ENCODE measurements at places on chromosomes 3 and 15.

GRCh38 chr3:18124501-18124900, 300.6 kb downstream of the SATB1 start:
- H3K27me3 ChIP-seq, result no peaks in the 10 kb centered on the region
- H3K4me1 ChIP-seq, result peaks cover 21% of the 10 kb centered on the region
- no peaks in the 10 kb centered on the region for H3K36me3 ChIP-seq
- H3K4me3 ChIP-seq, result no peak overlapping the region
- no peak overlapping the region for H3K27ac ChIP-seq

GRCh38 chr3:110149763-110150162, 812.4 kb upstream of the DPPA4 start:
- no peaks in the 10 kb centered on the region for H3K27me3 ChIP-seq
- no peak overlapping the region for H3K4me3 ChIP-seq
- no peaks in the 10 kb centered on the region for H3K36me3 ChIP-seq
- no peak for DNase-seq
- H3K4me1 ChIP-seq, result no peaks in the 10 kb centered on the region

GRCh38 chr3:185646382-185647133, 60.5 kb downstream of the SENP2 start:
- no peaks in the 10 kb centered on the region for H3K27me3 ChIP-seq
- DNase-seq, result no peak
- H3K4me3 ChIP-seq, result no peak overlapping the region
- peaks cover 5% of the 10 kb centered on the region for H3K4me1 ChIP-seq
- H3K36me3 ChIP-seq, result peaks cover 82% of the 10 kb centered on the region
- H3K27ac ChIP-seq, result peak overlapping the region; percentile 60

DNA sequence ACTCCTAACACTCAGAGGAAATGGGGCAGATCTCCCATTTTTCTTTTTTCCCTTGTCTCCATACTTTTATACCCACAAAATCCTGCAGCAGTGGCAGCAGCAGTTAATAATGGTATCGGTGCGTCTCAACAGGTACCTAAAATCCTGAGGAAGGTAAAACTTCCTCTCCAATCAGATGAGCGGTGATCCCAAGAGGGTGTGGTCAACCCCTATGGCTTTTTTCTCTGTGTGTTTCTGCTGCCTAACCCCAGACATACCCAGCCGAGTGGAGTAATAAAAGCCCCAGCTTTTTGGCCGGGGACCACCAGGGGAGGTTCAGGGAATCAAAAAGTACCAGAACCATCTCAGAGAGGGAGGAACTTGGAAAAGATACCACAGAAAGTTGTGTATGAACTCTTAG, 9.1 kb downstream of the GK5 start:
- no peak for DNase-seq
- H3K27ac ChIP-seq, result peak overlapping the region; percentile 19
- no peak overlapping the region for H3K4me3 ChIP-seq
- H3K4me1 ChIP-seq, result peaks cover 43% of the 10 kb centered on the region
- H3K27me3 ChIP-seq, result no peaks in the 10 kb centered on the region
- H3K36me3 ChIP-seq, result peaks cover 55% of the 10 kb centered on the region

DNA sequence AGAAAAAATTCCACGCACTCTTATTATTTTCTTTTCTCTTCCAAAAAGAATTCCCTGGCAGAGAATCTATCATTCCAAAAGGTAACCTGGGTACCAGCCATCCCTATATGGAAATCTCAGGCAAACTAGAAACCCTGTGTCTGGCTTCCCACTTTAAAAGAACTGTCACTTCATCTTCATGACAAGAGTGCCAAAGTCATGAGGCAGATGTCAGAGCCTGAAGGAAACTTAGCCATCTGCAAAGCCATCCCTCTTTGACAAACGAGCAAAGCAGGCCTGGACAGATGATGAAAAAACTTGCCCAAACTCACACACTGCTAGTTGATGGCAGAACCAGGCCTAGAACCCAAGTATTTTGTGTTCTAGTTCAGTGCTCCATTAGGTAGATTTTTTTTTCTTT, 15.9 kb downstream of the SSR3 start:
- peaks cover 7% of the 10 kb centered on the region for H3K4me1 ChIP-seq
- no peaks in the 10 kb centered on the region for H3K27me3 ChIP-seq
- H3K36me3 ChIP-seq, result peaks cover 52% of the 10 kb centered on the region
- no peak for DNase-seq

DNA sequence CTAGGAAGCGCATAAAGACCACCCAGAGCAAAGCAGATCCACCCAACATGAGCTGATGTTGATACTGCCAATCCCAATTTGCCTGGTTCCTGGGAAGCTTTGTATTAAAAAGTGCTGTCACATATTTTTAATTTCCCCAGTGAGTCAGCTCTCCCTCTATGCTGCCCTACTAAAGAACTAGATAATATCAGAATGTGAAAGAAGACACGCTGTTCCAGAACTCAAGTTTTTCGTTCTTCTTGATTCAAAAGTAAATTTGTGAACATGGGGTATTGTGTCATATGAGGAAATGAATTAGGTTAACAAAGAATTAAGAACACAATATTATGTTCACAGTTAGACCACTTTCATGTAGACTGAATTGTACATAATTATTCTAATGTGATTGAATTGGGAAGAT, 734.2 kb upstream of the ALCAM start:
- H3K27ac ChIP-seq, result peak overlapping the region; percentile 74
- no peaks in the 10 kb centered on the region for H3K27me3 ChIP-seq
- H3K4me1 ChIP-seq, result peaks cover 20% of the 10 kb centered on the region
- H3K4me3 ChIP-seq, result no peak overlapping the region

DNA sequence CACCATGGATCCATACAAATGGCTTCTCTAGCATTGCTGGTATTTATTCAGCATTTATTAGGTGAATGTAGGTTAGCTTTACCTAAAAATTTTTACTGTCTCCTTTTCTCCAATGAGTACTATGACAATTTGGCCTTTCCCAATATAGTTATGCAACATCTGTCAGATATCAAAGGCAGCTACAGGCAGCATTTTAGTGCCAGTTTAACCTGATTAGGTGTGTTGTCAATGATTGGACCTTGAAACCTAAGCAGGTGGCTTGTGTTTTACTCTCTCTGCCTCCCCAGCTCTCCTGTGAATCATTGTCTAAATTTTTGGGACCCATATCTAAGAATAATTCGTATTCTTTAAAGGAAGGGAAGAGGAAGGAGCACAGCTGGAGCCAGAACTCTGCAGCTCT, 228.9 kb downstream of the KBTBD8 start:
- no peak for DNase-seq
- H3K4me1 ChIP-seq, result no peaks in the 10 kb centered on the region
- no peak overlapping the region for H3K4me3 ChIP-seq

DNA sequence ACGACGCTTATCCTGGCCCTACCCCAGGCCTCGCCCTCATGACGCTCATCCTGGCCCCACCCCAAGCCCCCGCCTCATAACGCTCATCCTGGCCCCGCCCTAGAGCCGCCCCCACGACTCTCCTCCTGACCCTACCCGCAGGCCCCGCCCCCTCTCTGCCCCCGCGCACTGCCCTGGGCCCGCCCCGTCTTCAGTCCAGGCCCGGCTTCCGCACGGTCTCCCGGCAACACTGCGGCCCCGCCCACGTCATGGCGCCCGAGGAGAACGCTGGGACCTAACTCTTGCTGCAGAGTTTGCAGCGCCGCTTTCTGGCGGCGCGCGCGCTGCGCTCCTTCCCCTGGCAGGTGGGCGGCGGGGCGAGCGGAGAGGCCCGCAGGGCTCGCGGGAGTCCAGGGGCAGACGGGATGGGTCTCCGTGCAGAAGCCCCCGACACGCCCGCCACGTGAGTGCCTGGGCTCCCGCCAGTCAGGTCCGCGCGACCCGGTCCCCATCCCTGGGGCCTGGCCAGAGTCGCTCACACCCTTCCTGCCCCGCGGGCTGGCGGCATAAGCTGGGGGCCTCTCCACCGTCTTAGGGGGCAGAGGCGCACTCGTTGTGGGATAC, 52.5 kb upstream of the ROPN1B start:
- peak; percentile 90 for DNase-seq
- H3K27ac ChIP-seq, result peak overlapping the region; percentile 80
- peak overlapping the region; percentile 86 for H3K4me3 ChIP-seq
- peaks cover 6% of the 10 kb centered on the region for H3K36me3 ChIP-seq

DNA sequence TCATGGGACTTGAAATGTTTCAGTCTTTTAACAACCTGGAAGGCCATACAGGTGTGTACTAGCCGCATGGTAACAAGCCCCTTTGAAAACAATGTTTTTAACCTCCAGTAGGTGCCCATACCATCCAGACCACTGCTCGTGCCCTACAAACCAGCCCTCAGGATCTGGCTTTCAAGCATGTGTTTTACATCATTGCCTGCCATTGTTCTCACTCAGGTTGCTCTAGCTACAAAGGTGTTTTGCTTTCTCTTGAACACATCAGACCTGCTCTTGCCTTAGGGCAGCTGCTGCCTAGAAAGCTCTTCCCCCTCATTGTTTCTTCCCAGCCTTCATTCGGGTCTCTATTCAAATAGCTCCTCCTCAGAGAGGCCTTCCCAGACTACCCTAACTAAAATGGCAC, 32.3 kb upstream of the MAP3K13 start:
- peaks cover 13% of the 10 kb centered on the region for H3K4me1 ChIP-seq
- no peak for DNase-seq
- no peaks in the 10 kb centered on the region for H3K36me3 ChIP-seq
- H3K4me3 ChIP-seq, result no peak overlapping the region
- no peaks in the 10 kb centered on the region for H3K27me3 ChIP-seq
- no peak overlapping the region for H3K27ac ChIP-seq

DNA sequence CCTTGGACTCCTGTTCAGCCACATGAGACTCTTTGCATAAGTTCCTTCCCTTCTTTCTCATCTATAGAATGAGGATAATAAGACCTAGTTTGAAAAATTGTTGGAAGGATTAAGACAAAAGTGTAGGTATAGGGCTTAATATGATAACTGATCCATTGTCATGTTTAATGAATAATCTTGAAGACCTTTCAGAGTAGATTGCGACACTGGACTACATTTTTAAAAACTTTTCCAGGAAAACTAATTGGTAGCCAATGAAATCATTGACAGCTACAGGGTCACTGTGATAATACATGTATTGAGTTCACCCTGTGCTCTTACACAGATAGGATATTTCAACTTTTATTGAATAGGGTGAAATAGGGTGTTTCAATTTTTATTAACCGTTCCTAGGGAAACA, 78.5 kb upstream of the FBN1 start:
- no peaks in the 10 kb centered on the region for H3K27me3 ChIP-seq
- H3K36me3 ChIP-seq, result peaks cover 4% of the 10 kb centered on the region
- peaks cover 24% of the 10 kb centered on the region for H3K4me1 ChIP-seq
- no peak overlapping the region for H3K4me3 ChIP-seq

Data from MCF 10A (cell line).